HFFc6 (cell line): ENCODE measurements at places on chromosomes 2 and 18. TPM values are rescaled to one million over a fixed set of nuclear protein-coding genes. Genes with fewer than 3 reads are reported as not detected.

DNA sequence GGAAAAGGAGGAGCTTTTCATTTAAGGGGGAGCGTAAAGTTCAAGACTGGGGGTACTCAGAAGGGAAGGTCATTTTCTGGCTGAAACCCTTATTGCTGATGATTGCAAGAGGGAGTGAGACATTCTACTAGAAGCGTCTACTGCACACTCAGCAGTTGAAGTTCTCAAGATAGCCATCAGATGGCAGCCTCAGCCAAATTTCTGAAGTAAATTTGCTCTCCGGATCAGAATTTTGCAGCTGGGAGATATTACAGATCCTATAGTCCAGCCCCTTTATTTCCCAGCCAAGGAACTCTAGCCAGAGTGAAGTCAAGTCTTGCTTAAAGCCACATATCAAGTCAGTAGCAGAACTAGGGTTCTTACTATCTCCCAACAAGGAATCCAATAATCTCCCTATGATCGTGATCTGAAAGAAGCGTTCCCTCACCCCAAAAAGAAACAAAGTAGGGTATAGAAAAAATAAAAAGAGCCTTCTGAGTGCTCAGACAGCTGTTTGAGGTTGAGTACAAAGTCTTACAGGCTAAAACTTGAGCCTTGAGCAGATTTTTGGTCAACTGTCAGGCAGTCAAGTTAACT lies 24.0 kb downstream of the RAX start:
- DNase-seq = peak; percentile 78

DNA sequence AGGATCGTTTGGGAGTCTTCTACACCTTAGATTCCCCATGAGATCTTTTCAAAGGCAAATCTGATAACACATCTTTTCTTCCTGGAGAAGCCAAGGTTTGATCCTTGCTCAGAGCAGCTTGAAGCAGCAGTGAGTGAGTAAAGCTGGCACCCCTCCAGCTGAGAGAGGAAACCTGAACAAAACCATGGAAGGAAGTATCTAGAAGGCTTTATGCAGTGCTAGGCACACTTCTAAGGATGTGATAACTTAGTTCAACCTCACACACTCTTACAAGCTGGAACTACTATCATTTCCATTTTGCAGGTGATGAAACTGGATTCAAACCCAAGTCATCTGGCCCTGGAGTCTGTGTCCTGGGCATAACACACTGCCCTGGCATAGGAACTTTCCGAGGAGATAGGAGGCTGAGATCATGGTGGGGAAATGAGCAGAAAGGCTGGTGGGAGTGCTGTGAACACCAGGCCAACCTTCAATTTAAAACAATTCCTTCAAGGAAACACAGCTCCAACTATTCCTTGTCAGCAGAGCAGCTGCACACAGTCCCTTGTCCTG lies 71.2 kb downstream of the CTAGE1 start:
- peak; percentile 66 for DNase-seq

- DNase-seq = peak; percentile 3
Measured at GRCh38 chr2:136932700-136933099, 167.4 kb downstream of the THSD7B start.

DNA sequence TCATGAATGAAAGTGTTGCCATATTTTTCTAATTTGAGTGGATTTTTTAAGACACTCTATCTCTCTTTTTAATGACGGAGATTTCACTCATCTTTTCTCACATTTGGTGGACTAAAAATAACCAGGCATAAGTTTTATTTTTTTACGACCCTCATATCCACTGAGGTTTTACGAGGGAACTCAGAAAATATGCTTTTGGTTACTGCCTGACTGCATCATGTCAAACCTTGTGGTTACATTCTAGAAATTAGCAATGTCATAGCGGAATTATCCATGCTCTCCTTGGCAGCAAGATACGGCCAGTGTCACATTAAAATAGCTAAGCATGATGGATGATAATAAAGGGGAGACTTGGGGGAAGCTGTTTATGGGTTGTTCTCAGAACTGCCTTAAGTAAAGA lies 428.6 kb upstream of the FSHR start:
- DNase-seq = no peak

GRCh38 chr2:210190345-210190744 lies 19.1 kb upstream of the KANSL1L start:
- DNase-seq = no peak

PUS10 gene
- 5.2 to 6.0 TPM (median 5.4 TPM) in 3 replicates for total RNA-seq
